Stimulated activated CD4-positive, alpha-beta T cell treated with anti-CD3 and anti-CD28 coated beads, TNF-alpha, amount 100 ng/mL, for 4 hours (primary cell): ENCODE measurements at places on chromosomes 3 and 15.

DNA sequence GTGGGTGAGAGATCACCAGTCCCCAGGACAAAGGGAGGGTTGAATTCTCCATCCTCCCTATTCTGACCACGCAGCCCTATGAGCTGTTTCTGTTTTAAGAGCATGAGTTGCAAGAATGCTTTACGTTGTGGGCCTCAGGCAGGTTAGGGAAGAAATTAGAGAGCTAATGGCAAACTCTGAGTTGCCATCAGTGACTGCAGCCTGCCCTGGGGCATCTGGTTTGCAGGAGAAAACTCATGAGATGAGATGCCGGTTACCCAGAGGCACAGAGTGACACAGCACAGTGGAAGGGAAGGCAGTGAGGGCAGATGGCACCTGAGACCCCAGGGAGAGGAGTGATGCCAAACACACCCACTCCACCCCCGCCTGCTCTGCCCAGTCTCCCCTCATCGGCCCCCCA is 265.3 kb downstream of the CD47 start:
- DNase-seq, result no peak

DNA sequence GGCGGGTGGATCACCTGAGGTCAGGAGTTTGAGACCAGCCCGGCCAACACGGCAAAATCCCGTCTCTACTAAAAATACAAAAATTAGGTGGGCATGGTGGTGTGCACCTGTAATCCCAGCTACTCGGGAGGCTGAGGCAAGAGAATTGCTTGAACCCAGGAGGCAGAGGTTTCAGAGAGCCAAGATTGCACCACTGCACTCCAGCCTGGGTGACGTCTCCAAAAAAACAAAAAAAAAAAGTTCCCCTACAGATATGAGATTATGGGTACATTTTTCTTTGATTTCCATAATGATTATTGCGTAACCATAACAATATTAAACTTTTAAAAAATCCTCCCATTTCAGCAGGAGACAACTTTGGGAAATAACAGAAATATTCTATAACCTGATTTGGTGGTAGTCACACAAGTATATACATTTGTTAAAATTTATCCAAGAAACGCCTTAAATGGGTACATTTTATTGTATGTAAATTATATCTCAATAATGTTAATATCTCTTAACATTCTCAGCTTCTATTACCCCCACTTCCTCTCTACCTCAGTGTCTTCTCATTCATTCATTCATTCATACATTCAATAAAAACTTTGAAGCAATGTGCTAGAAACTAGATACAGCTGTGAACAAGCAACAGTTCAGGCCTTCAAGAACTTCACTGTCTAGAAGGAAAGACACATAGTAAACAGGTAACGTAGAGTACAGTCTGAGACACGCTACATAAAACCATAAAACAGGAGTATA is 6.6 kb downstream of the UBR1 start:
- no peak for DNase-seq

DNA sequence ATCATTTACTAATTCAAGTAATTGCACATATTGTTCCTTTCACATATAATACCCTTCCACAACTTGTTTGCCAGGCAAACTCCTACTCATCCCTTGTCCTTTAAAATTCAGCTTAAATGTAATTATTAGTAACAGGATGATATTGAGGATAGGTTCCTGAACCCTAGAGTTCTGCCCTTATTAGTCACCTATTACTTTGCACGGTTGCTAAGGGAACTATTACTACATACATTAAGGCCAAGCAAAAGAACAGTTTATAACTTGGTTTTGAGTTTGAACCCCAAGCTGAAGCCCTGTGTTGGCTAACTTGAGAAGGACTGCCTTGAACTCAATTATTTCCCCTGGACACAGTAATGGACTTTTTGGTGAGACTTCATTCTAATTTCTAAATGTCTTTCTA is 529.7 kb downstream of the IGSF11 start:
- no peak for DNase-seq

DNA sequence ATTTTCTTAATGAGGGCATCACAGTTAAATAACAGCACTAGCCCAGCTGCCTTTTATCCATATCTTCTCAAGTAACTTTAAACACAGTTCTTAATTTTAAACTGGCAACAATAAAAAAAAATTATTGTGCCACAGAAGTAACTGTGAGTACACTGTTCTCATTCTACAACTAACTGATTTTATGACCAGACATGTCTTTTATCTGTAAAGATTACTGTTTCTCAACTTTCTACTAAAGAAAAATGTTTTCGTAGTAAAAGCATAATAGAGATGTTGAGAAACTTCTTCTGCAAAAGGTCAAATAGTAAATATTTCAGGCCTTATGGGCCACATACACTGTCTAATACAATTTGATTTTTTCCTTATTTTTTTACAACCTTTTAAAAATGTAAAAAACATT is 32.0 kb downstream of the PLOD2 start:
- no peak for DNase-seq

- no peak for DNase-seq
Observed at GRCh38 chr3:30643763-30644462, 37.5 kb downstream of the TGFBR2 start.

DNA sequence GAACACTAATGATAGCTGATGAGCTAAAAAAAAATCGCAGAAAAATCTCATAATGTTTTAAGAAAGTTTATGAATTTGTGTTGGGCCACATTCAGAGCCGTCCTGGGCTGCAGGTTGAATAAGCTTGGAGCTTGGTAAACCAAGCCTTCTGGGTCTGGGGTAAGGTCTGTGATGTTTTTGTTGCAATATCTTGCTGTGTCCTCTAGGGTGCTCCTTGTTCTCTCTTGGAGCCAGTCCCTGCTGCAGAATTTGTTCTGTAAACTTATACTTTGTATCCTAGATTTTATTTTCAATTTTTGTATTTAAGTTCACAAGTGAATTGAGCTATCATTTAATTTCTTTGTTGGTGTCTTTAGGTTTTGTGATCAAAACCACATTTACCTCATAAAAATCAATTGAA is 143.7 kb downstream of the NR1D2 start:
- no peak for DNase-seq

- no peak for DNase-seq
Observed at GRCh38 chr3:186825872-186826409, 16.6 kb upstream of the ADIPOQ start.

GRCh38 chr15:25022233-25022632 is 67.4 kb downstream of the SNRPN start:
- no peak for DNase-seq

- DNase-seq, result no peak
Observed at GRCh38 chr3:146421819-146422759, 47.3 kb downstream of the PLSCR2 start.

- no peak for DNase-seq
Observed at GRCh38 chr15:93268066-93268465, 179.1 kb upstream of the RGMA start.

GRCh38 chr15:91400481-91400880 is 300.4 kb downstream of the SV2B start:
- no peak for DNase-seq

DNA sequence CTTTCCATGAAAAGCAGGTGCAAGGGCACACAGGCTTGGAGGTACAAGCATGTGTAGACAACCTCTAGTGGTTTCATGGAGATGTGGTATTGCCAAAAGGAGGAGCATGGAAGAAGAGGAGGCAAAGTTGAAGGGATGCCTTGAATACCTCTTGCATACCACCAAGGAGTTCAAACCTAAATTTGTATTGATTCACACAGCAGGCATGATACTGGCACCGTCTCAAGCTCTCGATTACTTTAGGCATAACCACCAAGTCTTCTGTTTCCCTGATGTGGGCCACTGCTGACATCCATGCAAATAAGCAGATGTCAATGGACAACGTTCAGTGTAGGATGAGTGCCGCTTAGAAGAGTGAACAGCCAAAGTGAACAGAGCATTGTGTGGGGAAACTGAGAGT is 87.1 kb downstream of the SCN11A start:
- DNase-seq, result no peak

GRCh38 chr3:49377483-49377882 is 19.3 kb upstream of the GPX1 start:
- DNase-seq, result no peak
